Activated T-cell treated with anti-CD3 and anti-CD28 coated beads for 1 hour (primary cell): ENCODE measurements at places on chromosomes 5 and 9.

- no peak for DNase-seq
Measured at GRCh38 chr5:149528281-149529060, 22.8 kb downstream of the CSNK1A1 start.

DNA sequence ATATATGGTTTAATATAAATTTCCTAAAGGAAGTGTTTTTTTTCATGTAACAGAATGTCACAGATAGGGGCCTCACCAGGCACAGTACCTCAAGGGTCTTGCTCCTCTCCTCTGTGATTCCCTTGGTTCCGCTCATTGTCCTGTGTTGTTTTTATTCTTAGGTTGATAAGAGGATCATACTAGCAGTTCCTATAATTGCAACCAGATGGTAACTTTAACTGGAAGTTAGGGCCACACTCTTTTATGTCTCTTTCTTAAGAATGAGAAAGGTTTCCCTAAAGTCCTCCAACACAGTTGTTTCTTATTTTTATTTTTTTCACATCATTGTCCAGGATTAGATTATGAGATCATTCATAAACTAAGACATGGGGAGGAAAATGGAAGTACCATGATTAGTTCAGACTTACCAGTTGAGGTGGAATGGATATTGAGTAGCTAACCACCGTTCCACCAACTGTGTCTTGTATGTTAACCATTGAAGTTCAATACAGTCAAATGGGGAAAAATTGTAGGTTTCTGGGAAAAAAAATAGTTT, 41.1 kb downstream of the FAM174A start:
- no peak for DNase-seq

DNA sequence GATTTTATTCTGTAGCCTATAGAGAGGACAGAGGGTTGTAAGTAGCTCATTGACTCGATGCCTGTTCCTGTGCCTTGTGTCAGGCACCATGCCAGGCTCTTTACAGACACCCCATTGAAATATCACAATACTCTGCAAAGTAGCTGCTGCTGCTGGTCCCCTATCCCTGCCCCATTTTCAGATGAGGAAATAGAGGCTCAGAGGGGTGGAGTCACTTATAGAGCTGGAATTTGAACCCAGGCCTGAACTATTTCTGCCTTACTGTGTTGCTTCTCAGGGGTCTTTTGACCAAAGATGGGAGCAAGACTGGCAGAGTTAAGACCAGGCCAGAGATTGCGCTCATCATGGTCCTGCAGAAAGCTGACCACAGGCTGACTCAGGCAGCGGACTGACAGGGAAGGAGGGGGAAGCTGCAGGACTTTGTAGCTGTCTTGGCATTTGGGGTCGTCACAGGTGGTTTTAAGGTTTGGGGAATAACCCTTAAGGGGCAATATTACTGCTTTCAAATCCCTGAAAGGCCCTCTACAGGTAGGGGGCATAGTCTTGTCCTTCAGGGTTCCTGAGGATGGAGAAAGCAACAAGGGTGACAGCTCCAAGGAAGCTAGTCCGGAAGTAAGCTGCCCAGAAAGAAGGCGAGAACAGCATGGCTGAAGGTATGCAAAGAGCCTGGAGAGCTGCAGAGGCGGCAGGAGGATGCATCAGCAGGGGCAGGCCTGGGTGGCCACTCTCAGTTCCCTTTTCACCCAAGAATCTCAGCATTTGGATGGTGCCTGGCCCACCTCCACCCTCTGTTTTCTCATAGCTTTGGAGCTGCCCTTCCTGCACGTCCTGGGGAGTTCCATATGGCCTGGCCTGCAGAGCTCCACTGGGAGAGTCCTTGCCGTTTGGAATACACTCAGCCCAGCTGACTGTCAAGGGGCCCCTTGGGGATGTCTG, 18.3 kb upstream of the NDST1 start:
- DNase-seq: no peak

DNA sequence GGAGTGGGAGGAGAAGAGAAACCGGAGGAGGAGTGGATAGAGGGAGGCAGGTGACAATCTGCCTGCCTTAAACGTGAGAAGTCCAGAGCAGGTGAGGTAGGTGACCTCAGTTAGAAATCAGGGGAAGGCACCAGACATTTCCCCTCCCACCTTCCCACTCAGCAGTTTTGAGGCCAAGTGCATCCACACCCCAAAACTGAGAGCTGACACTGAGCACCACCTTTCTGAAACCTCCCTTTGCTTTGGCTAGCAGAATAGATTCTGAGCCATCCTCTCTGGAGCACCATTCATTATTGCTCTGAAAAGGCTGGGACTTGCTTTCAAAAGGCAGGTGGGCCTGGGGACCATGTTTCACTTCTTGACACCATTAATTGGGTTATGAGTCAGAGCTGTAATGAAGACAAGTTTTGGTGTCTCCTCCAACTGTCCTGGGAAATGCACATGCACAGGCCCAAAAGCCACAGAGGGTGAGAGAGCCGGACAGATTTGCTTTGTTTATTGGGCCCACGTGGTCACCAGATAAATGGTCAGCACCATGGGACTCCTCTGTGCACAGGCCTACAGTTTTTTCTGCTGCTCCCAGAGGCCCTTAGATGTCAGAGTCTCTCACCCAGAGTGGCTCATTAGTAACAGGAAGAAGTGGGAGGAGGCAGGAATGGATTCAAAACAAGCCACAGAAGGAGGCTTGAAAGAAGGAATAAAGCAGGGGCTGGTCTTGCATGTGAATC, 314.7 kb downstream of the TLE1 start:
- no peak for DNase-seq

DNA sequence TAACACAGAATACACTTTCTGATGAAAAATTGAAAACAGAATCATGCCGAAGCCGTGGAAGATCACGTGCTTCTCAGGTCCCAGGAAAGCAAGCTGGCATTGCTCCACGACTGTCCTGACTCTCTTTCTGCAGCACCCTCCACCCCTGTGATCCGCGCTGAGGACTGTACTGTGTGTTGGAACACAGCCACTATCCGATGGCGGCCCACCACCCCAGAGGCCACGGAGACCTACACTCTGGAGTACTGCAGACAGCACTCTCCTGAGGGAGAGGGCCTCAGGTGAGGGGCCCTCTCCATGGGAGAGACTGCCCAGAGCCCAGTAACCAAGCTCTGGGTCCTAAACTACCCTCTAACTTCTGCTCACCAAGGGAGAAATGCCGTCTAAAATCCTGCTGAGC, 73.3 kb downstream of the CMYA5 start:
- no peak for DNase-seq

- DNase-seq: no peak
Measured at GRCh38 chr5:181069767-181070491, 29.9 kb downstream of the BTNL9 start.
